ENCODE measurements at places on chromosomes 16 and 17.

- DNase-seq, result no peak
These were observed 55.3 kb downstream of the CCDC57 start for GRCh38 chr17:82157046-82158035.

DNA sequence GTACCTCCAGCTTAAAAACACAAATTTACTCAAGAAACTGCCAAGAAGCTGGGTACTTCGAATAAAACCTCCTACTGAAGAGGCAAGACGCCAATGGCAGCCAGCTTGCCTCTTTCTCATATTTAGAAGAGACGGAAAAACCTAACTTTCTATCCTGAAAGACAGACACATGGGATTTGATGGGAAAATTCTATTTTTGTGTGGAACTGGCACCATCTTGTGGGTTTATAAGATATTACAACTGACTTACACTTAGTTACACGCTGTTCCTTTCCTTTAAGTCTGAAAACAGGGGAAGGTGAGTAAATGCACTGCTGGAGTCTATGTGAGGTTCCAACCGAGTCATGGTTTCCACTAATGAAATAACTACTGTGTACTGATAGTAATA is 10.3 kb downstream of the ZNF18 start:
- no peak for DNase-seq

DNA sequence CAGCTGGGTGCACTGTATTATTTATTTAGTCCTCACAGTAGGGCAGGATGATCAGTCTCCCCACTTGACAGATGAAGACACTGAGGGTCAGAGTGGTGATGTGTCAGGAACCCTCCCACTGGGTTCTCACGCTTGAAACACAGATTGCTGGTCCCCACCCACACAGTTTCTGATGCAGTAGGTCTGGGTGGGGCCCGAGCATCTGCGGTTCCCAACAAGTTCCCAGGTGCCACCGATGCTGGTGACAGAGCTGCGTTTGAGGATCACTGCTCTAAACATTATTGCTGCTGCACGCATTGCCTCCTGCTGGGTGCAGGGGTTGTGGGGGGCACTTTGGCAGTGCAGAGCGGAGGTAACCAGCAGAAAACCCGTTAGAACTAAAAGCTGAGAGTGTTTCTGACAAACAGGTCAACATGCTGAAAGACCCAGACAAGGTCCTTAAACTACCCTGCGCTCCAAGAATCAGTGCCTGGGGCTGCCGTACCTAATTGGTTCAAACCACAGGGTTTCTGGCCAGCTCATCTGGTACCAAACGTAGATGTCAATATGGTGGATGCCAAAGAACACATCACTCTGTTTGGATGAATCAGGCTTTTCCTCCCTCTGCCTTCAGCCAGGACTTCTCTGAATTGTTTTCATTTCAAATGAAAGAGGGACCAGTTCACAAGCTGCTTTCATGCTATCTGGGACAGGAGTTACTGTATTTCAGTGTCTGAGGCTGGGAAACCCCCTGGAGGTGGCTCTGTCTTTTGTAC is 76.0 kb downstream of the ABCC1 start:
- DNase-seq, result peak; percentile 75

DNA sequence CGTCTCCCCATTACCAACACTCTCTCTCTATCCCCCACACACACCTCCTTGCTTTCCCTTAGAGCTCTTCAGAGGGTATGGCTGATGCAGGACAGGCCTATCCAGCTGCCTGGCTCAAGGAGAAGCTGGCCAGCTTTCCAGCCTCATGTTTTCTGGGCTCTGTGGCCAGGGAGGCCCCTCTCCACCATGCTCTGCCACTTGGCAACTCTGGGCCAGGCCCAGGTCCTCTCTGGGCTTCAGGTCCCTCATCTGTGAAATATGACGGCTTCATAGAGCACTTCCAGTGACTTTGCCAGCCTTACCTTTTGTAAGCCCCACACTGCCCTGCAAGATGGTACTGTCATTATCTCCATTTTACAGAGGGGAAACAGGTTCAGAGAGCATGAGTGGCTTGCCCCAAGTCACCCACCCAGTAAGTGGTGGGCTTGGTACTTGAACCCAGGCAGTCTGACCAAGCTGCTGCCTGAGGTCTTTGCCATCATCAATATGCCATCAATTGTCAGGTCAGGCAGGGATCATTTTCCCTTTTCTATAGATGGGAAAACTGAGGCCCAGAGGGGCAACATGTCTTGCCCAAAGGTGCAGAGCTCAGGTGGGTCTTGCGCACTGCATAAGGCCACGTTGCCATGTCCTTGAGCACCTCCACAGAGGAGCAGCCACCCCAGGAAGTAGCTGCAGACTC is 548 bp upstream of the ADGRG5 start:
- no peak for DNase-seq

GRCh38 chr16:31876951-31877828 is 3.6 kb downstream of the ZNF267 start:
- peak; percentile 62 for DNase-seq

DNA sequence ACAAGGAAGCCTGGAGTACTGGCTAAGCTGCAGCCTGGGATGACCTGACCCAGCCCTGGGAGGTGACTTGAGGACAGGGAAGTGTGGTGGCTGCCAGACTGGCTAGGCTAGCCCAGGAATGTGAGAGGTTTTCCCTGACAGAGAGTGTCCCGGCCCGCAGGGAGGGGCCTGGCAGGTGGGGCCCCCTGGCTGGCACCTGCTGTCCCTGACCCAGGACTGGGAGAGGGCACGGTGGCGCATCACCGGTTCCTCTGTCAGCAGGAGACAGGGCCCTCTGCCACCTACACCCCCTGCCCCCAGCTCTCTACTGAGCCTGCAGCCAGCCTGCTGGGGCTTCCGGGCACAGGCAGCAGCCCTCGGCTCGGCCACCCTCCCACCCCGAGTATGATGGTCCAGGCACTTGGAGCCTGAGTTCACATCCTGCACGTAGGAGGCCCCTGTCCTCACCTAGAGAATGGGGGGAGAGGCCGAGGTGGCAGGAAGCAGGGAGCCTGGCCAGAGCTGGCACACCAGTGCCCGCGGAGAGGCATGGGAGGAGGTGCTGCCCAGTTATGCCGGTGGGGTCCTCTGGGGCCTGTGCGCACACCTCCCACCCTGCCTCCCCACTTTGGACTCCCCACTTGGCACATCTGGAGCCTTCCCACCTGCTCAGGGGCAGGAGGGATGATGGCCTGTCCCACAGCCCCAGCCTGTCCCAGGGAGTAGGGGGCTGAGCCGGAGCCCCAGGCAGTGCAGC is 528 bp downstream of the PRSS27 start:
- DNase-seq, result no peak

- DNase-seq, result no peak
These were observed 1.9 kb downstream of the EVPLL start for GRCh38 chr17:18379246-18380146.

DNA sequence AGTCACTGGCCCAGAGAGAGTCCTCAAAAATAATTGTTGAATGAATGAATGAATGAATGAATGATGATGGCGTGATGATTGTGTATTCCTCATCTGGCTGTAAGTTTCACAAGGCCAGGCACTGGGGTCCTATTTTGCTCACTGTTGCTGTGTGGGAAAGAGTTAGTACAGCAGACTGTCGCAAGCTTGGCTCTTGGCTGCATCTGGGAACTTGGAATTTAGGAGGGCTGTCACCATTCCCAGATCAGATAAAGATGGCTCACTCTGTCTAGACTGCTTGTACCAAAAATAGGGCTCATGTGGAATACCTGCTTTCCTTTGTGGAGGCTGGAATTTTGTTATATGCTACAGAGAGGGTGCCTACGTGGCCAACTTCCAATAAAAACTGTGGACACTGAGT is 530.6 kb downstream of the WWOX start:
- no peak for DNase-seq

DNA sequence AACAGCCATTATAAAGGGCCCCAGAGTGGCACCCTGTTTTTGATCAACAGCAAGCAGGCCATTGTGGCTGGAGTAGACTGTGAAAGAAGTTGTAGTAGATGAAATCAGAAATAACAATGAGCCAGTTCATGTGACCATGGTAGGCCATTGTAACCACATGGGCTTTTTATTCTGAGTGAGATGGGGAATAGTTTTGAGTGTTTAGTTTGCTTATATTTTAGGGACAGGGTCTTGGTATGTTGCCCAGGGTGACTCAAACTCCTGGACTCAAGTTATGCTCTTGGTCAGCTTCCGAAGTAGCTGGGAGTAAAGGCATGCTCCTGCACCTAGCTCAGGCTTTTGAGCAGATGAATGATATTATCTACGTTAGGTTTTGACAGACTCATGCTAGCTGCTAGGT is 12.0 kb downstream of the CBFB start:
- no peak for DNase-seq

GRCh38 chr17:9517396-9517795 is 58.2 kb downstream of the STX8 start:
- DNase-seq, result peak; percentile 5

DNA sequence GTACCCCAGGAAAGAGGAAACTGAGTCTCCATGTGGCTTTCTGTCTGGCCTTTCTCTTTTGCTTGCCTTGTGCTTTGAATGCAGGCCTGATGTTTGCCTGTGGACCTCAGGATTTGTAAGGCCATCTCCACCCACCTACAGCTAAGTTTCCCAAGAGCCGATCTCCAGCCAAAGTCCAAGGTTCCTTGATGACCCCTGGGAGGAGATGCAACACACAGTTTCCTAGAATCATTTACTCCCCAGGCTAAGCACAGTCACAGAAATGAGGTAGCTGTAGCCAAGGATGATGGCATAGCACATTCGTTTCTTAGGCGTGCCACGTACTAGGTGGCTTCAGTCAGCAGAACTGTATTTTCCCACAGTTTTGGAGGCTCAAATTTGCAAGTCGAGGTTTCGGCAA is 595.4 kb downstream of the MAF start:
- DNase-seq, result no peak

GRCh38 chr17:6346986-6347385 is 87.9 kb downstream of the AIPL1 start:
- DNase-seq, result no peak

GRCh38 chr17:68322630-68323029 is 31.3 kb downstream of the ARSG start:
- DNase-seq, result no peak

- no peak for DNase-seq
These were observed 153.8 kb downstream of the SNX11 start for GRCh38 chr17:48261297-48261880.

- no peak for DNase-seq
These were observed 16.4 kb downstream of the ATP6V0A1 start for GRCh38 chr17:42475121-42475520.

DNA sequence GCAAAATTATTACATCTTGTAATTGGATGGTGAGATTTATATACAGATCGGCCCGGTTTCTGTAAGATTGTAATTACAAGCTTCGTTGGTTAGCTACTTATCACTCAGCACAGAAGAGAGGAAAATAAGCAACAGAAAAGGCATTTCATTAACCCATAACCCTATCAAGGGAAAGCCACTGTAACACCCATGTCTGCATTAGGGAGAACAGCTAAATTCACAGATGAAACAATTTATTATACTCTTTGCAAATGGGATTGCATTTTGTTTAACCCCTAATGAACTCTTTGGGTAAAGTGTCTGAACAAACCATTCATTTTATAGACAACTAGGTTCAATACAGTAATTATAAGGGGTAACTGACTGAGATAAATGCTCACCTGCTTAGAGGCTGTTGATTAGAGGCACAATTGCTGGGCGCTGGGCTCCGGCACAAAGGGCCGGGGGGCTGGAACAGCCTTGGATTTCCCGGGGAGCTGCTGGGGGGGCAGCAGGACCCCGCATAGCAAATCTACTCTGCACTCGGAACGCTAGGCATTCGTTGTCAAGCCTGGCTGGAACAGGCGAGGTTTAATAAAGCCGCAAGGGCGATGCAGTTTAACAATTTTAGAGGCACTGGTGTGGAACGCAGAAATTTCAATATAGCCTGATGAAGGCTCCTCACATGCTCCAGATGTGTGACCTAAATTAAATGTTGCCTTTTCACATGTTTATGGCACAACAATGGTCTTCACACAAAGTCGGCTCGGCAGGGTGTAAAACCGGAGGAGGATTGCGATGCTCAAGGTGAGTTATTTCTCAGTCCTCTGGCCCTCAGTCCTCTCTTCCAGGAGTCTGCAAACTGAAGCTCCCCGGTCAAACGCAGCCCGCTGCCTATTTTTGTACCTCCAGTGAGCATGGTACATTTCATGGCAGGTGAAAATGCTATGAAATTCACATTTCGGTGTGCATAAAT is 134.0 kb upstream of the IRX6 start:
- DNase-seq, result no peak

DNA sequence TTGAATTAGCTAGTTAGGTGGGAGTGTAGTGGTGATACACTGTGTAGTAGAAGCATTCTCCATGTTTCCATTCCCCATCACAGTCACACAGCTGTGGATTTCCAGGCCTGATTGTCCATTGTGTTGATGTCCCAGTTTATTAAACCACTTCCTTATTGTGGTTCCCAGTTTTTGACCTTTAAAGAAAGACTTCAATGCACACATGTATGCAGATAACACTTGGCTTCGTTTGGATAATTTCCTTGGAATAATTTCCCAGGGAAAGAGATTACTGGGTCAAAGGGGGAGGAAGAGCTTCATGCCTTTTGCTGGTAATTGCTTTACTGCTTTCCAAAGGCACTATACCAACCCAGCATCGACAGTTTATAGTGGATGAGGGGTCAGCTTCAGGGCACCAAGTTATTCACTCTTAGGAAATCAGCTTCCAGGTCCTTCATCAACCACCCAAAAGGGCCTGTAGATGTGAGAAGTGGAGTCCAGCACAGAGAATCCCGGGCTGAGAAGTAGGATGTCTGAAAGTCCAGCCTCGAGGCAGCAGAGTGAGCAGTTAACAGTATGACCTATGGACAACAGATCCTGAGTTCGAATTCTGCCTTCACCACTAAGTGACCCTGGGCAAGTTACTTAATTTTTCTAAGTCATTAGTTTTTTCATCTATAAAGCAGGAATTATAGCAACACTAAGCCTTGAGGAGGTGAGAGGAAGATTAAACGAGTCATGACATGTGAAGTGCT is 31.3 kb upstream of the TNS4 start:
- no peak for DNase-seq

DNA sequence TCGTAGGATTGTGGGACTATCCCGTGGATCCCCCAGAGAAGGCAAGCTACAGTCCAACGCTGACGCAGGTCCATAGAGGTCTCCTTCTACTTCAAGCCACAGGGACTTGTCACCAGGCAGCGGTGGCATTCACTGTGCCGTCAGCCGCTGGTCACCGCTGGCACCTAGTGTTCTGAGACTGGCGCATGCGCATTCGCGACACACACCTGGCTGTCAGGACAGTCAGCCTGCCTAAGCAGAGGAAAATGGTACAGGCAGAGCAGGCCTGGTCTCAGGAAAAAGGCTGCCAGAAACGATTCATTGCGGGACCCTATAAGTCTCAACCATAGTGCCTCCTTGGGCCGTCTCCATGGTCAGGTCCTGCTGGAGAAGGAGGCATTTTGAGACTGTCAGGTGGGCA is 138.0 kb upstream of the WSB1 start:
- no peak for DNase-seq

DNA sequence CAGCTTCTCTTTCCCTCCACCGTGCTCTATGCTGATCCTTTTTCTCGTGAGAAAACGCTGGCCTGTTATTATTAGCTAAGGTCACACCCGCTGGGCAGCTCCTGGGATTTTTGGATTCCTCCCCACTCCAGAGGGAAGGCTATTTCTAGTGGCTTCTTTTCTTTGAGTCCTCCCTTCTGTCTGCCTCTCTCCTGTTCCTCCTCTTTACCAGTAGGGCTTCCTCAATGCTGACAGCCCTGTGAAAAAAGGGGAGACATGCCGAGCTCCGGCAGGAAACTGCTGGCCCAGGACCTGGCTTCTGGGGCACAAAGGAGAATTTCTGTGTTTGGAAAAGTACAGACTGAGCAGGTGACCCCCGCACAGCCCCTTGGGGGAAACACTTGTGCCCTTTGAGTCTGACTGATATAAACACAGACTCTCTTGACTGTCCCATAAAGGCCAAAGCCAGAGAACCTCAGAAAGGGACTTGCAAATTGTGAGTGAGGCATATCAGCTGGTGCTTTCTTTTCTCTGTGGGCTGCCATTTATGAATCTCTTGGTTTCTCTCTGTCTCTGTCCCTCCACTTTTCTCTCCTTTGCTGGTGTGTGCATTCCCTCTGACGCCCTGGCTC is 14.0 kb upstream of the RNF135 start:
- no peak for DNase-seq

Data from activated naive CD4-positive, alpha-beta T cell treated with Interleukin-2 at 50 U/mL for 16 hours (primary cell).